ENCODE measurements at places on chromosomes 5 and 9.

GRCh38 chr5:4643190-4643589, 496.9 kb upstream of the ADAMTS16 start:
- DNase-seq: no peak

GRCh38 chr5:95668216-95668615, 14.6 kb downstream of the SPATA9 start:
- DNase-seq: no peak

- no peak for DNase-seq
These were observed 3.5 kb upstream of the DDX41 start for GRCh38 chr5:177520271-177520670.

- peak; percentile 57 for DNase-seq
These were observed at the start of gene ZFP37 for GRCh38 chr9:113056191-113057106. Gene ZFP37 (minus strand): TSS chr9:113056724. CDS start chr9:113056688, 36 bp downstream.

DNA sequence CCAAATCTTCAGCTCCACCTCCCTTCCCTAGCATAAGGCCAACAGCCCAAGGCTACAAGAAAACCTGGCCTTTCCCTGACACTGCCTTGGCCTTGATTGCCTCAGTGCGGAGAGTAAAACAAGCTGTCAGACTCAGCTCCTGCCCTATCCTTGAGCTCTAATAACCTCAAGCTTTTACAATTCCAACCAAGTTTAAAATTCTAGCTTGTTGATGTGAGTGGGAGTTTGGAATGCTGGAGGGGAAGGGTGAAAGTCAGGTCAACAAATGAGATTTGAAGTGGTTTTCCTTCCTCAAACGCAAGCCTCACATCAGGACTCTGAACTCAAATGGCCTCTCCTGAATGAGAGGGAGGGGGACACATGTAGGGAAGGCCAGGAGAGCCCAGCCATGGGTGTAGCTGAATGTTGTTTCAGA, 197.0 kb upstream of the VLDLR start:
- DNase-seq: no peak

DNA sequence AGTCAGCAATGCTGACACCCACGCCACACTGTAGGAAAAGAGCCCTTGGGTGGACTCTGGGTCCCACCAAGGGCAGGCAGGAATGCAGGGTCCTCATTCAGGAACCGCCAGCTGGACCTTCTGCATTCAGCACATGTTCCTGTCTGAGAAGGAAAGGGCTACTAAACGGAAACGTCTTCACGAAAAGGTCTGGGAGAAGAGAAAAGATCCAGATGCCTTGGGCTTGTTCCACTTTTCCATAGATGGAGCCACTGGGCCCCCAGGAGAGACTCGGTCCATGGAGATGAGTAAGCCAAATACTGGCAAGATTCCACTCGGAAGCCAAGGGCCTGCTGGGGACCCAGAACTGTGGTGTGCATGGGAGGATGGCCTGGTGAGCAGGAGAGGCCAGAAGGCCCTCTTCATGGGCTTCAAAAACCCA, 38.4 kb downstream of the LHFPL2 start:
- no peak for DNase-seq

DNA sequence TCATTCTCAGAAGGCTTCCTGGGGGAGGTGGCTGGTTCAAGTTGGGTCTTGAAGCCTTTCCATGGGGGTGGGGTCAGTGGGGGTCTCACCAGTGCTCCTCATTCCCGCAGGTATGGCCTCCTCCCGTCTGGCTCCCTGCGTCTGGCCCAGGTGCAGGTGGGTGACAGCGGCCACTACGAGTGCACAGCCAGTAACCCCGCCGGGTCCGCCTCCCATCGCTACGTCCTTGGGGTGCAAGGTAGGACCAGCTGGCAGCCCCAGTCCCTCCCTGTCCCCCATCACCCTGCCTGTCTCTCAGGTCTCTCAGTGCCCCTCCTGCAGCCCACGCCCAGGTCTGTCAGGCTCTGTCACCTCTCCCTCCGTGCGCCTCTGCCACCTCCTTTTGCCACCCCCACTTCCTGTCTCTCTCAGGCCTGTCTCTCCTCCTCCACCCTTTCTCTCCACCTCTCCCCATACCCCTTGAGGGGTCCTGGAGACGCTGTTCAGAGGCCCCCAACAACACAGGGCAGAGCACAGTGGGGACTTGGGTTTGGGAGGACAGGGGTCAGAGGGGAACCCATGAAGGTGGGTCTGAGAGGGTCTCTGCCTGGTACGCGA, 72.3 kb downstream of the HMCN2 start:
- no peak for DNase-seq

DNA sequence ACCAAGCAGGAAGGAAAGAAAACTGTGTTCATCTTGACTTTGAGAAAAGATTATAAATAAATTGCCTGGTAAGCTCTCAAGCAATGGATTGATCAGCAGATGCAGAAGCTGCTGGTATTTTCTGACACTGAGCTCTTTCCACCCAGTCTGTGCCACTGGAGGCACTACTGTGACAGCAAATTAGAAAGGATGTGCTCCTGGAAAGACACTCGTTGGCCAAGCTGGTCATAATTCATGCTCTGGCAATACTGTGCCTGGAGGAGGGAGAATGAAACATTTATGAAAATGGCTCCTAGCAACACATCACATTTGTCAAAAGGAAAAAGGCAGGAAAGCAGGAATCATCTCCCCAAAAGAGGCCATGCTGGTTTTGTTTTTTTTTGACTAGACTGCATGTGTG, 84.2 kb downstream of the CAVIN4 start:
- no peak for DNase-seq

DNA sequence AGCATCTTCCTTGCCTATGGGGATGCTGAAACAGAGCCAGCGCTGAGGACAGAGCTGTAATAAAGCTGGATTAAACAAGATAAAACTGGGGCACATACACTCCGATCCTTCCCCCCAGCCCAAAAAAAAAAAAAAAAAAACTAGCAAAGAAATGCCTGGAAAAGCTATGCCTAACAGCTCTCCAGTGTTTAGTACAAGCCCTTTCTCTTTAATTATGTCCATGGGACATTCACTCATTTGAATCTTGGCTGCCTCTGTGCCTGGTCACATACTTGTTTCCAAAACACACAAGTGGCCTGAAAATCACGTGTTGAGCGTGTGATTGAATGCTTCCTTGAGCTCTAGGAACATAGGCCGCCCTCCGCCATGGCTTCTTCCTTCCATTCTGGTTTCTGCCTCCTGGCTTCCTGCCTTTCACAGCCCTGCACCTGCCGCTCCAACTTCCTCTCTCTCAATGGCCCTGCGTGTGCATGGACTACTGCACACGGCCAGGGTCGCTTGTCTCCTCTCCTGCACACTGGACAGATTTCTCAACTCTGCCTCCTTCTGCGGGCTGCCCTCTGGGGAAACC, 111.0 kb upstream of the RETREG1 start:
- no peak for DNase-seq

DNA sequence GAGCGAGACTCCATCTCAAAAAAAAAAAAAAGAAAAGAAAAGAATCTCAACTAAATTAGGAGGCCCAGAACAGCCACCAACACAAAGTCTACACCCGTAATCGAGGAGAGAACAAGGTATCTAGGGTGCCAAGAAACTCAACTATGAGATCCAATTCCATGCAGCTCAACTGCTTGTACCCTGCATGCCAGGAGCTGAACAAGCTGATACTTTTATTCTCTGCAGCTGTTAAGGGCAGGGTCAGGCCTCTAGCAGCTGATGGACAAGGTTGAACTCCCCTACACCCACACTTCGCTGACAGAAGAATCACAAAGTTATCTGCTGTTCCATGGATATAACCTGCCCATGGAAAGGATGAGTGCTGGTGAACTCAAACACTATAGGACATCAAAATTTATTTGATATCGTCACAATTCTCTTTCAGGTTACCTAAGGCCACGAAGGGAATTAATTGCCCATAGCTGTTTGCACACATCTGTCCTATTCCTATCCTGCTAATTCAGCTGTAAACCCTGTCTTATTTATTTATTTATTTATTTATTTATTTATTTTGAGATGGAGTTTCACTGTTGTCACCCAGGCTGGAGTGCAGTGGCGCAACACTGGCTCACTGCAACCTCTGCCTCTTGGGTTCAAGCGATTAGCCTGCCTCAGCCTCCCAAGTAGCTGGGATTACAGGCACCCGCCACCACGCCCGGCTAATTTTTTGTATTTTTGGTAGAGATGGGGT, 20.7 kb downstream of the UBAP2 start:
- no peak for DNase-seq

GRCh38 chr9:111957856-111958631, 61.4 kb downstream of the UGCG start:
- DNase-seq: no peak

DNA sequence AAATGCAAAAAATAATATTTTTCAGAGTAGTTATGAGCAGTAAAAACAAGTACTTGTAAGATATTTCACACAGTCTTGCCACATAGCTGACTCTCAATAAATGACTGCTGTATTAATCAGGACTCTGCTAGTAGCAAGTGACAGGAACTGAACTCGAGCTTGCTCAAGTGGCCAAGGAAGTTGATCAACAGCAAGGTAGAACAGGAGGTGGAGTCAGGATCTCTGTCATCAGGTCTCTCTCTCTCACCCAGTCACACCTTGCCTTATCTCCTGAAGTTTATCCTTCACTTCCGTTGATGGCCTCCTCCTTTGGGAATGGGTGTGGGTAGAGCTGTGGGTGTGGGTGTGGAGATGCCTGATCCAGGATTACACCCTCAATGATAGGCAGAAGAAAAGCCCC, 107.0 kb downstream of the GPBP1 start:
- no peak for DNase-seq

DNA sequence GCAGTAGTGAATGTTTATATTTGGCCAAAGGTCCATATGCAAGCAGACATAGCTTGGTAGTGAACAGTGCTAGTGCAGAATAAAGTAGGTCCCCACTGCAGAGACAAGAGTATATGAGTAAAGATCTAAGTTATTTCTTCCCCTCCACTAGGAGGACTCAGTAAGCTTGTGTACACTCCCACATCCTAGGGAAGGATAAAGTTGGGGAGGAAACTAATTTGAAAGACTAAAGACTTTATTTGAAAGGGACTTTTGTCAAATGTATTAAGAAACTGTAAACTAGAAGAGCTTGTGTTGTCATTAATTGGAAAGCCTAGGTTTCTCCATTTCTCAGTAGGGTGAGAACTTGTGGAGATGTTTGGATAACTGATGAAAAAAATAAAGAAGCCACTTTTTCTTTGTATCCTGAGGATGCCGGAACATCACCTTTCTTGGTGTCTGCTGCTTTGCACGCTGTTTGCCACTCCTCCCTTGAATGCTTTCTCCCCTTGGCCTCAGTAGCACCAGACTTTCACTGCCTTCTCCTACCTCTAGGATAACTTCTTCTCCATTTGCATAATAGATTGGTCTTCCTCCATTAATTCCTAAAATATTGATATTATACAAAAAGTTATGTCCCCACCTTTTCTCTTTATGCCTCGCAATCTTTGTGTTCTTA, 329.0 kb downstream of the PARP8 start:
- DNase-seq: no peak

- DNase-seq: no peak
These were observed 34.3 kb upstream of the MACIR start for GRCh38 chr5:103224118-103224893.

DNA sequence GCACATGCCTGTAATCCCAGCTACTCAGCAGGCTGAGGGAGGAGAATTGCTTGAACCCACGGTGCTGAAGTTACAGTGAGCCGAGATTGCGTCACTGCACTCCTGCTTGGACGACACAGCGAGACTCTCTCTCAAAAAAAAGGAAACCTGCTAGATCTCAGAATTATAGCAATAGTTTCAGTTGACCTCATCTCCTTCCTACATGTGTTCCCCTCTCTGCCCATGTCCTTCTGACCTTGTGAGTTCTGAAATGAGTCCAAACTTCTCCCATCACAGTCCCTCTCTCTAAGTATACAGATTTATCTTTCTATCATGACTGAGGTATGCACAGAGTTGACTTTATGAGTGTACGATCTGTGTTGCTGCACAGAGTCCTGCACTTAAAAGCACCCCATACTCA, 44.6 kb upstream of the SHOC1 start:
- DNase-seq: no peak

DNA sequence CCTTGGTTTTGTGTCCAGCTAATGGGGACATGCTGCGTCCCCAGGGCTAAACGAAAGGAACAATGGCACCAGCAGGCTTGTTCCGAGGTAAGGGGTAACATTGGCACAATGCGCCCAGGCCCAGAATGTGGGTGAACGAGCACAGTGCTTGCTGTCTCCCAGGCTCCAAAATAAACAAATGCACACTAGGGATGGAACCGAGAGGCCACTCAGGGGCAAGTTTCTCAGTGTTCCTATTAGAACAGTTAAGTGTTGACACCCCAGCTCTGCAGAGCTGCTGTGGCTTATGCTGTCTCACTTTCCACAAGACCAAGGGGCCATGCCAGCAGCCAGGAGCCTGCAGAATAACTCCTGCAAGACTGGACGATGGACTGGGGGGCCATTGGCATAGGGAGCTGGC, 492.4 kb downstream of the GADD45G start:
- DNase-seq: no peak

- DNase-seq: no peak
These were observed 68.7 kb upstream of the ADAMTSL1 start for GRCh38 chr9:18405240-18405639.

GRCh38 chr5:83156001-83156400, 78.7 kb downstream of the XRCC4 start:
- no peak for DNase-seq

- no peak for DNase-seq
These were observed 519 bp downstream of the HSPA5 start for GRCh38 chr9:125240649-125240999.

- DNase-seq: no peak
These were observed 2.7 kb downstream of the CSF2 start for GRCh38 chr5:132076202-132076830.

DNA sequence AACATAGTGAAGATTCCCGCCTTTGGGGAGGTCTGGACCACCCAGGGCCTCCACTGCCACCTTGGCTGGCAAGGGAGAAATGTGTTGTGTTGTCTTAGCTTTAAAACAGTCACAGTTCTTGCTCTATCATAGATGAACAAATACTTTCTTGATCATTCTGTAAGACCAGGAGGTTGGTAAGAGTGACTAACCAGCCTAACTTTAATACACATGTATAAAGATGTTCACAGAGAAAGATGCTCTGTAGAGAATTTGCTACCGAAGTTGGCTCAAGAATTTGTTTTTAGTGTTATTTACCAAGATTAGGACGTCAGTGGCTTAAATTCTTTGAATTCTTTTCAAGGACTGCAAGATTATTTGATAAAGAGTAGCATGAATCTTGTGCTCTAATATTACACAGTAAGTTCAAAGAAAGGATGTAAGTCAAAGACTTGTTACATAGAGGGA, 28.4 kb downstream of the GLRX start:
- no peak for DNase-seq

GRCh38 chr5:125961150-125961549, 462.1 kb upstream of the GRAMD2B start:
- no peak for DNase-seq

DNA sequence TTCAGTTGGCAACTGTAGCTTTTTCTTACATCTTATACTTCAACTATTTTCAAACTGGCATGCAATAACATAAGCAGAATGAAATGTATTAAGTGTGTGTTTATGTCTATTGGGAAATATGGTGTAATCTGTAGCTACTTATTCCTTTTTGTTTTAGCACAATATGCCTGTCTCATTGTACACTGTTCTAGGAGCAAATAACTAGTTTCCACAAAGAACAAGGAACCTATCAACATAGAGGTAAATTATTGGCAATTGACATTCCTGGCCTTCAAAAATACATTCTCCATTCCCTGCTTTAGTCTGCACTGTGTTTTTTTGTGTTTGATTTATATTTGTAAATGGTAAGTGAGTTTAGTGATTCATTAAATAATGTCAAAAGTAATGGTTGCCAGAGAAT, 75.7 kb downstream of the FBXL7 start:
- no peak for DNase-seq

All from stimulated activated CD8-positive, alpha-beta memory T cell treated with anti-CD3 and anti-CD28 coated beads, Interleukin-2, amount 100 ng/mL, for 1 hour (primary cell).